ENCODE measurements at places on chromosomes 2 and 18.

- DNase-seq, result no peak
Measured at GRCh38 chr2:18645315-18645714, 55.9 kb upstream of the NT5C1B start.

DNA sequence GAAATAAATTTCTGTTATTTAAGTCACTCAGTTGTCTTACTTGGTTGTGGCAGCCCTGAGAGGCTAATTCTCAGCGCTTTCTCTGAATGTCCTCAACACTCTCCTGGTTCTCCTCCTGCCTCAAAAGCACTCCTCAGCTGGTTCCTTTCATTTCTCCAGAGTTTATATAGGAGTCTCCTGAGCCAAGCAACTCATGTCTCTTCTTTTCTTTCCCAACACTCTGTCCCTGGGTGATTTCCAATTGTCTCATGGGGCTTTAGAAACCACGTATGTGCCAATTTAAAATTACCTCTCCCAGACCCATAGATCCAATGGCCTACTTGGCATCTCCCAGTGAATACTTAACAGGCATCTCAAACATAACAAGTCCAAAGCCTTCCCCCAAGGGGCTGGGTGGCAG lies 184.3 kb downstream of the TTC32 start:
- DNase-seq, result no peak

DNA sequence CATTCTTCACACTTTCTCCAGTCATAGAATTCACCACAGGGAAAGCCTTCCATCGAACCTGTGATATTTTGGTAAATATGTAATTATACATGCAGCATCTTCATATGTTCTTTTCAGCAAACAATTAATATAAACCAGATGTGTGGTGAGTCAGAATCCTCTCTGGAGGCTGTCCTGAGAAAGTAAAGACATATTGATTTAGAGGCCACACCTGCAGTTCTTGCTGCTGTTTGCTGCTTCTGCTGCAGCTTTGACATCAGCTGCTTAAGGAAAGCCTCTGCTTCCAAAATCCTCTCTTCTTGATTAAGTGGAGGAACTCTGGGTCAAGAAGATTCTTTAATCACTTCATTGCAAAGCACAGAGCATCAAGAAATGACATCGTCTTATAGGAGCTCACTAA lies 568.8 kb upstream of the ZEB2 start:
- no peak for DNase-seq

- DNase-seq, result no peak
Measured at GRCh38 chr2:10620481-10620880, 69.3 kb downstream of the NOL10 start.

DNA sequence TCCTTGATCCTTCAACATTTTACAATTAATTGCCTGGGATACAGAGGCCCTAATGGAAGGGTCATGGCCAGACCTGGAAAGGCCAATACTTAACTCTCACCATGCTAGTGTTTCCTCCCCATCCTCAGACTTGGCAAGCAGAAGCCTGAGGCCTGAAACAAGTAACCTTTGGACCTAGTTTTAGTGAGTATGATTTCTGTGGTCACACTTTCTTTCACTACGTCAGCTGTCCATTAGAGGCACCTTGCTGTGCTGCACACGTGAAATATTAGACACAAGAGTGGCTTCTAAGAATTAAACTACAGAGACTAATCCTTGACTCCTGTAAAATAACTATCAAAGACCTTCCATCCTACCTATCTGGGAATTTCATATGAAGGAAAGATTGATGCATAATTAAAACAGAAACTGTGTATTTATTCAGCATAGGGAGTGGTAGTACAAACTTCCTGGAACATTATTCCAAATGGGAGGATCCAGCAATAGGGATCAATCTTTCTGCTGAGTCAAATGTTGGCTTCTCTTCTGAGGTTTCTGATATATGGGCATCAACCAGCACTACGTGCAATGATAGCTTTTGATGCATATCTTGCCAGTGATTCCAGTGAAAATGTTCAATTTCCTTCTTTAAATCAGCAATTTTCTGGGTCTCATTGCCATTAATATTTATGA lies 249.7 kb downstream of the IKZF2 start:
- no peak for DNase-seq

Measured in stimulated activated CD4-positive, alpha-beta T cell treated with anti-CD3 and anti-CD28 coated beads, Interleukin-12 subunit alpha, Interleukin-12 subunit beta, amount 100 ng/mL, for 24 hours (primary cell).